ENCODE measurements at places on chromosomes 13 and 19.

- no peak for DNase-seq
Measured at GRCh38 chr13:114164681-114165429, 14.2 kb upstream of the CFAP97D2 start.

- DNase-seq: no peak
Measured at GRCh38 chr19:13962699-13963602, 10.6 kb downstream of the DCAF15 start.

DNA sequence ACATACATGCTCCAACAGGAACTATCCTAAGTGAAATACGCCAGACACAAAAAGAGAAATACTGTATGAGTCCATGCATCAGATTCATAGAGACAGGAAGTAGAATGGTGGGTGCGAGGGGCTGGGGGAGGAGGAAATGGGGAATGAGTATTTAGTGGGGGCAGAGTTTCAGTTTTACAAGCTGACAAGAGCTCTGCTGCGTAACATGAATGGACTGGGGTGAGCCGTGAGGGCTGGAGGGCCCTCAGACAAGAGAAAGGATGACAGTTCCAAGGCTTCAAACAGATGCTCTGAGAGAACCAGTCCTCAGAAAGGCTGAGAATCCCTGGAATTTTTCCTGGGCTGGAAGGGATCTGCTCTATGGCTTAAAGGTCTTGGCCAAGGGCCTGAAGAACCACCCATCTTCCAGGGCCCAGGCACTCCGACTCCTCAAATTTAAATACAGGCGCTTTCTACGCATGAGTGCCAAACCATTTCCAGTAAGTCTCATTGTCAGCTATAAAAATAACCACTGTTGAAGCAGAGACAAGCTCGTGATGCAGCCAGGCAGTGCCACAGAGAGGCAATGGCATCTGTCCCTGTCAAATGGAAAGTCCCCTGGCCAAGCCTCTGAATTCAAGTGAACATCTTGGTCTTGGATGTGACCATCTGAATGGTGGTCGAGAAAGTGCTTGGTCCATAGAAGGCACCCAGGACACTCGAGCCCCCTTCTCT is 17.5 kb downstream of the KLF2 start:
- DNase-seq: peak; percentile 27

- no peak for DNase-seq
Measured at GRCh38 chr13:29359181-29359580, 236.3 kb downstream of the SLC7A1 start.

DNA sequence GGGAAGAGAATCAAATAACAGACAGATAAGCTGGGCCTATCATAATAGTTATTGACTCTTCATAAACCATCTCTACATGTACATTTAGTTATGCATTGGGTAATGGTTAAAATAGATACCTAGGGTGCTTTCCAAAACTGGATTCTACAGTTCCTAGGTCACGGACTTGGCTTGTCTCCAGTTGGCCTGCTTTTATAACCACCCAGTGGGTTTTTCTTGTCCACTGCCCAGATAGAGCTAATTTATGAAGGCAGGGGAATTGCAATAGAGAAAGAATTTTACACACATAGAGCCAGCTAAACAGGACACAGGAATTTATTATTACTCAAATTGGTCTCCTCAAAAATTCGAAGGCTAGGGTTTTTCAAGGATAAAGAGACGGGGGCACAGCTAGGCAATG is 97.3 kb downstream of the FAM216B start:
- no peak for DNase-seq

DNA sequence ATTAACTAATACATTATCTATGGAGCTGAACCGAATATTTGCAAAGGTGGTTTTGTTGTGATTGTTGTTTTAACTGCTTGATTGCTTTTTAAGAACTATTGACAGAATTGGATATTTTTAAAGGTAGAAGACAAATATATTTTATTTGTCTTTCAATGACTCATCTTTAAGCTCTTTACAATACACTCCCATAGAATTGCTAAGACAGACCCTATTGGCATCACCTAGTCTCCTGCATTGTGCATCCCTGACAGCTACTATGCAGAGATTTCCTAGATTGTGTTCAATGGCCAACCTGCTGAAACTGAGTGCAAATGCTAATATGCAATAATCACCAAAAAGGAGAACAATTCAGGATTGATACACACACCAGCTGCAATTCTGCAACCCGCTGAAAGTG is 19.7 kb upstream of the SCEL start:
- no peak for DNase-seq

DNA sequence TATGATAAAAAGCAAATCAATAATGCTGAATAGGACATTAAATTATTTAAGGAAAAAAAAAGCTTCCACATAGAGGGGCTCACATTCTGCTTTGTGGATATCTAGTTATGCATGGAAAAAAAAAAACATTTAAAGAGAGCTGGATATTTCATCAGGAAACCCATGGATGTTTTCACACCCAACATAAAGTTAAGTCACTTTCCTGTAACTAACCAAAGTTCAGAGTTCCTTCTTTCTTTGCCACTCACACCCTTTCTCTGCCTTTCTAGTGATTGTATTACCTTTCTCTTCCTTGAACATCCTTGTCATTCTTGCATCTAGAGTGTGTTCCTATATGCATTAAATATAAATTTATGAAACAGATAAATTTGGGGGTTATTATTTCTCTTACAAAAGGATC is 47.2 kb downstream of the RFXAP start:
- DNase-seq: no peak

DNA sequence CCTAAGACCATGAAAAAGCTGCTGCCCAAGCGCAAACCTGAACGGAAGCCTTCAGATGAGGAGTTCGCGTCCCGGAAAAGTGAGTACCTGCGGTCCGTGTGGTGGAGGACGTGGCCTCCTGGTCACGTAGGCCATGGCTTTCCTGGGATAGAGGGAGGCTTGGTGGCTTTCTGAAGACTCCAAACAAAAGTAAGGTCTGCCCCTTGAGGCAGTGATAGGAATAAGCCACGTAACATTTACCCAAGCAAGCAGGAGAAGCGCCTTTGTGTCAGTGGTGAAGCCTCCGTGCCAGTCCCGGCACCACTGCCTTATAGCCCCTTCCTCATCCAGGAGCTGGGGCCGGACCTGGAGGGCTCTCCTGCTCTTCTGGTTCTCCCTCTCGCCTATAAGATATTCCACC is 34.3 kb upstream of the TEX29 start:
- DNase-seq: no peak

GRCh38 chr19:31118287-31118955 is 230.8 kb downstream of the TSHZ3 start:
- DNase-seq: no peak

GRCh38 chr13:114064450-114065140 is 67.8 kb downstream of the RASA3 start:
- peak; percentile 33 for DNase-seq

GRCh38 chr13:112067871-112068539 is 1.1 kb downstream of the SOX1 start:
- DNase-seq: no peak

DNA sequence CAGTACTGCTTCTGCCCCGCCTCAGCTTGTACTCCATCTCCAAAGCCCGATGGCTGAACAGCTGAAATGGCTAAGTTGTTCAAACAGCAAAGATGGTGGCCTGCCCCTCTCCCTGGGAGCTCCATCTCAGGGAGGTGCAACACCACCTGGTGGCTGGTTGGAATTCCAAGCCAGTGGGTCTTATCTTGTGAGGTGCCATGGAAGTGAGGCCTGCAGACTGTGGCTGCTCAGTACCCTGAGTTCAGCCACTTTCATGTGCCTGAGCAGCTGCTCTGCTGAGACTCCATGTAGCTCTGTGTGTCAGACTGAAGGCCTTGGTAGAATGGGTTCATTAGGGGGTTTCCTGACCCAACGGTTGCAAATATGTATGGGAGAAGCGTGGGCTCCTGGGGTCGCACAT is 67.3 kb upstream of the SPRY2 start:
- DNase-seq: no peak

DNA sequence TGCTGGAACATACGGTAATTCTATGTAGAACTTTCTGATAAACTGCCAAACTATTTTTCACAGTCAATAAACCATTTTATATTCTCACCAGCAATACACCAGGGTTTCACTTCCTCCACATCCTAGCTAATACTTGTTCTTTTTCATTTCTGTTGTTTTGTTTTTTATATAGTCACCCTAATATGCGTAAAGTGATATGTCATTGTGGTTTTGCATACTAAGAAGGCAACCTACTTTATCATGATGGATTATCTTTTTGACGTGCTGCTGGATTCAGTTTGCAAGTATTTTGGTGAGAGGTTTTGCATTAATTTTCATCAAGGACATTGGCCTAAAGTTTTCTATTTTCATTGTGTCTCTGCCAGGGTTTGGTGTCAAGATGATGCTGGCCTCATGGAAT is 1384.1 kb downstream of the UQCRFS1 start:
- DNase-seq: no peak

DNA sequence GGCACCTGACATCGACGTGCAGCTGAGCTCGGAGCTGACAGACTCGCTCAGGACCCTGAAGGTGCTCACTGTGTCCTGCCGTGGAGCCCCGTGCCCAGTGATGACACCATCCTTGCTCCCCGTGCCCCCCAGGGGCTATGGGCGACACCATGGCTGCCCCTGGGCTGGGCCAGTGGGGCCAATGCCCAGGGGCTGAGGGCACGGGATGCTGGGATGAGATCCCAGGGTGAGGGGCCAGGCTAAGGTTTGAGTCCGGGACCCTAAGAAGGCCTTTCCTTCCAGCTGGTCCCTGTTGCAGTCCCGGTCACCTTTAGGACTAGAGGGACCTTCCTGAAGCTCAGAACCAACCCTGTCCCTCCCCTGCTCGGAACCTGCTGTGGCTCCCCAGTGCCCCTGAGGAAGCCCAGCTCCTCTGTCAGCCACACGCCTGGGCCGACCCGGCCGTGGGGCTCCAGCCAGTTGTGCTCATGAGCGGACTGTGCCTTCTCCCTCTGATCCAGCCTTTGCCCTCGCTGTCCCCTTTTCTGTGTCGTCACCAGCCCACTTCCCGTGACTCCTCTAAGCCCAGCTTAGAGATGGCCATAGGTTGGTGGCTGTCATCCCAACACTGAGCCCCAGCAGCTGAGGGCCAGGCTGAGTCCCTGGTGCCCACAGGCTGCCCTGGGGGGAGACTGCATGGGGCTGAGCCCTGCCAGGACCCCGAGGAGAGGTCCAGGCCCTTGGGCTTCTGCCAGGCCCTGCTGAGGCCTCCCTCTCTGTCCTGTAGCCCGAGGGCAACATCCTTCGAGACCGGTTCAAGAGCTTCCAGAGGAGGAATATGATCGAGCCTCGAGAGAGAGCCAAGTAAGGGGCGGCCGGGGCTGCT is 10.6 kb downstream of the NOP53 start:
- DNase-seq: no peak

GRCh38 chr19:47057328-47057727 is 8.9 kb upstream of the TMEM160 start:
- no peak for DNase-seq

- DNase-seq: peak; percentile 20
Measured at GRCh38 chr19:40341601-40342482, 6.4 kb downstream of the C19orf47 start.

DNA sequence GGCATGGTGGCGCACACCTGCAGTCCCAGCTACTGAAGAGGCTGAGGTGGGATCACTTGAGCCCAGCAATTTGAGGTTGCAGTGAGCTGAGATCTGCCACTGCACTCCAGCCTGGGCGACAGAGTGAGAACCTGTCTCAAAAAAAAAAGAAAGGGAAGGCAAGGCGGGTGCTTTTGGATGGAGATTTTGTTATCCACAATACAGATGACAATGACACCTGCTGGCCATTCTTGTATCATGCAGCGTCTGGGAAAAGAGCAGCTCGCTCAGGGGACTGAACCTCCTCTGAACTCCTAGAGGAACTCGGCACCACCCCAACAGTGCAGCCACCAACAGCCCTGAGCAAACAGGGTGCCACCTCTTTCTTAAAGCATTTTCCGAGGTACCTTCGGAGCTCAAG is 22.8 kb downstream of the HAUS8 start:
- peak; percentile 12 for DNase-seq

DNA sequence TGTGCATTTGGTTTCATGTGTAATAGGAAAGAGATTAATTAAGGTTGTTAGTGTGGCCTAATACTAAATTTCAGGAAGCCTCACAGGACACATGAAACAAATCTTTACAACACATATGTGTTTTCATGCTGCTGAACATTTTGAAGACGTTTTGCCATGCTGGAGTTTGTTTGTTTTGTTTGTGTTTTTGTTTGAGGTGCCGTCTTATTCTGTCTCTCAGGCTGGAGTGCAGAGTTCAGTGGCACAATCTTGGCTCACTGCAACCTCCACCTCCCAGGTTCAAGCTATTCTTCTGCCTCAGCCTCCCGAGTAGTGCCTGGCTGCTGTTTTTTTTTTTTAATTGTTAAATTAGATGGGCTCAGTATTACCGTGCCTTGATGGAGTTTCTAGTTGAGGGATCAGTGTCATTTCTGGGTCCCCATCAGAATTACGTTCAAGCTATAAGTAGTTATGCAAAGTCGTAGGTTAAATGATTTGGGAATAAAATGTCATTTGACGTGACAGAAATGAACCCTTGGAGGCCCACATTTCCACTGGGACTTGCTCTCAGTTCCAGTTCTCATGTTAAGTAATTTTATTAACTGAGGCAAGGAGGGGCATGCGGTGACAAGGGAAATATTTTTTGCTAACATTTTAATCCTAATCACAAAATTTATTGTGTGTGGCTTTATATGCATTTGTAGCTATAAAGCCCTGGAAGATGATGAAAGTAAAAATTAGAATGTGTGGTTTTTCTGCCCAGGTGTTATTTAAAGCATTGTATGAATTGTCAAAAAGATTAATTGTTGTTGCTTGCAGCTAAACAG is 196.9 kb downstream of the TM9SF2 start:
- no peak for DNase-seq

DNA sequence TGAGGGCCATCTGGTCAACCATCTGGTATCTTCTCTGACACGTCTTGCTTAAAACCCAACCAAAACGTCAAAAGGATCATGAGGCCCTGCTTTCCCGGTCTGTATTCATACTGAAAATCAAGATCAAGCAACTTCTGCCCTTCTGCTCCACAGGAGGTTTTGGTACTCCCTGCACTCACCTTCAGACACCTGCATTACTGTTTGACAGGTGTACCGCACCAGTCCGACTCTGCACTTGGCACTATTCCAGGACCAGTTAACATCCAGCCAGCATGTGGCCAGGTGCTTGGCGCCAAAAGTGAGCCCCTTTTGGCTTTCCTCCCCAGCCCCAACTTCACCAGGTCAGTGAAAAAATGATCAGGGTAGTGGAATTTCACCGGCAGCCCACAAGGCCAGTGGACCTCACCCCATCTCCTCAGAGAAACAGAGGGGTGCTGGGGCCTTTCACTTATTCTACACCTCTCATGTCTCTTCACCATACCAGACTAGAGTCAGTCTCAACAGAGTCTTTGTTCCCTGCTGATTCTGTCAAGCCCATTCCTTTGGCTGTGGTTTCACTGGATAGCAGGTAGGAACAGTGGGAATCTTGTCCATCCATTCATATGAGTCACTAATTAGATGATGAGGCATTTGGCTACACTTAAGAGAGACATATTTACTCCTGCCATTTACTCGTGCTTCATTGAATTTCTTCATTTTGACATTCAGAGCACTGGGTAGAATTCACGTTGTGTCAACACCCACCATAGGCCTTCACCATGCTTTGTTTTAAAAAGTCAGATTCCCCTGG is 85.3 kb downstream of the ZNF726 start:
- no peak for DNase-seq

GRCh38 chr13:110314516-110315245 is 7.6 kb downstream of the COL4A2 start:
- no peak for DNase-seq

All from substantia nigra (tissue), 51 donors.